ENCODE measurements at places on chromosomes 7 and 10. TPM values are rescaled to one million over a fixed set of nuclear protein-coding genes. Genes with fewer than 3 reads are reported as not detected.

The GPR26 gene
- not detected for total RNA-seq

The KCNMA1 gene
- 6.1 TPM for total RNA-seq

The POMZP3 gene
- total RNA-seq = 7.4 TPM

The ZNF117 gene
- total RNA-seq = 7.6 TPM

The FGL2 gene
- total RNA-seq = 28.0 TPM

The ENKUR gene
- total RNA-seq = not detected

The MAP3K8 gene
- 8.6 TPM for total RNA-seq

The INPP5F gene
- 4.8 TPM for total RNA-seq

The SPOCK2 gene
- total RNA-seq = 4.9 TPM

The ODAD2 gene
- not detected for total RNA-seq

The FRG2B gene
- not detected for total RNA-seq

The CHCHD1 gene
- total RNA-seq = 20.6 TPM

The CYP2C9 gene
- not detected for total RNA-seq

The TCAF2 gene
- 0.45 TPM for total RNA-seq

The KCNIP2 gene
- total RNA-seq = 977 TPM

The GIMAP8 gene
- total RNA-seq = 13.0 TPM

The OR9A2 gene
- total RNA-seq = not detected

The CCDC172 gene
- total RNA-seq = not detected

The PTPRE gene
- total RNA-seq = 11.2 TPM

The POU6F2 gene
- total RNA-seq = 0.81 TPM

The UCMA gene
- not detected for total RNA-seq

The EBLN1 gene
- total RNA-seq = not detected

The SOSTDC1 gene
- 4.3 TPM for total RNA-seq

The WDFY4 gene
- total RNA-seq = 1.4 TPM

The NCF1 gene
- total RNA-seq = 3.0 TPM

The TRPV6 gene
- not detected for total RNA-seq

The DNAH11 gene
- total RNA-seq = 6.4 TPM

The PDE1C gene
- total RNA-seq = 93.3 TPM

The CALHM1 gene
- total RNA-seq = not detected

The HOXA5 gene
- total RNA-seq = not detected

Measured in right cardiac atrium (tissue), 5 donors.